ENCODE measurements at places on chromosomes 4 and X. TPM values are rescaled to one million over a fixed set of nuclear protein-coding genes. Genes with fewer than 3 reads are reported as not detected.

Gene FAM149A
- polyA plus RNA-seq: 63.0 TPM

Gene SLC34A2
- polyA plus RNA-seq: 26.9 TPM

Gene MAGEB17
- 0.13 TPM for polyA plus RNA-seq

Gene DCAF8L1
- not detected for polyA plus RNA-seq

Gene DCAF4L1
- polyA plus RNA-seq: 0.44 TPM

Gene IL1RAPL1
- polyA plus RNA-seq: 2.6 TPM

Gene POU4F2
- not detected for polyA plus RNA-seq

Gene CFAP99
- 0.95 TPM for polyA plus RNA-seq

All from left renal cortex interstitium (tissue), 4 donors.